Activated CD8-positive, alpha-beta T cell treated with anti-CD3 and anti-CD28 coated beads for 36 hours (primary cell): ENCODE measurements at places on chromosomes 13 and 19.

- DNase-seq, result no peak
These were observed 23.6 kb upstream of the POU2F2 start for GRCh38 chr19:42155796-42156195.

GRCh38 chr13:49972709-49973108 is 24.1 kb upstream of the TRIM13 start:
- DNase-seq, result no peak

GRCh38 chr13:98976338-98976737 is 1.5 kb downstream of the DOCK9 start:
- no peak for DNase-seq

- no peak for DNase-seq
These were observed 30.5 kb downstream of the MLLT1 start for GRCh38 chr19:6249296-6249695.

- DNase-seq, result no peak
These were observed 17.7 kb upstream of the DPY19L3 start for GRCh38 chr19:32387701-32388392.

- DNase-seq, result no peak
These were observed 384.8 kb downstream of the SLC7A1 start for GRCh38 chr13:29210676-29211075.

GRCh38 chr13:50115695-50116094 is 100.5 kb downstream of the KCNRG start:
- DNase-seq, result no peak

GRCh38 chr13:94236872-94237271 is 242.6 kb downstream of the DCT start:
- DNase-seq, result peak; percentile 15

DNA sequence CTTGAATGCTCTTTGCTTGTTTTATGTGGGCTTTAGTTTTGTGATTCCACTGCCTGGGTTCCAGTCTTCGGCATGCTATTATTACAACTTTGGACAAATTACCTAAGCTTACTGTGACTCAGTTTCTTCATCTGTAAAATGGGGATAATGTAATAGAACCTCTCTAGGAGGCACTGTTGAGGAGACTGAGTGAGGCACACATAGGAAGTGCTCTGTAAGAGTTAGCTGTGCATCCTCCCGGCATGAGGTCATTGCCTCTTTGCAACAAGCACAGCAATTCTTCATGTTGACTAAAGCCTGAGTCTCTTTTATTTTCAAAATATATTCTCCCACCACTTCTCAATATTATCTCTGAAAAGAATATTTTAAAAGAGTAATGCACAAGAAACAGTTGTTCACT is 227.4 kb downstream of the DLEU7 start:
- no peak for DNase-seq

DNA sequence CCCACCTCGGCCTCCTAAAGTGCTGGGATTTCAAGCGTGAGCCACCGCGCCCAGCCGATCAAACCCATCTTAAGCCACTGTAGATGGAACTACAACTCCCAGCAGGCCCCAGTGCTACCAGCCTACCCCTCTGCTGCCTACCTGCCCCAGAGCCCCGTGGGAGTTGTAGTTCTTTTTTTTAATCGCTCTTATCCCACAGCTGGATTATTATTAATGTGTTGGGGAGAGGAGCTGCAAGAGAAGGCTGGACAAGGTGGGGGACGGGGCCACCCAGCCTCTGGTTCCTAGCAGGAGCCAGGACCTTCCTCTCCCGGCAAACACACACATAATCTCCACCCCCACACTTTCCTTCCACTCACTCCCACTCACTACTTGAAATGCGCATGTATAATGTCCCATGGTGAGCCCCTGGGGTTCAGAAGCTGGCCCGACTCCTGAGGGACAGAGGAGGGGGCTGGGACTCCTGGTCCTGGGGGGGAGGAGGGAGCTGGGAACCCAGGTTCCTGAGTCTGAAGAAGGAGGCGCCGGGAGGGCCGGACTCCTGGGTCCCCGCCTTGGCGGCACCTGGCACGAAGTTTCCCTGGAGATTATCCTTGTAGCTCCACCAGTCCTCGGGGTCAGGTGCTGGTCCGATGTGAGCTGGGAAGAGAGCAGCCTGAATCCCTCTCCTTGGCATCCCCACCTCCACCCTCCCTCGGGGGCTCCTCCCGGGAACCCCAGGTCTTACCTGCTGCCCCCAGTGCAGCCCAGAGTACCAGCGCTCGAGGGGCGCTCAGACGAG is 958 bp downstream of the CA11 start:
- DNase-seq, result peak; percentile 91

- DNase-seq, result no peak
These were observed 46.5 kb upstream of the KPNA3 start for GRCh38 chr13:49838989-49839388.

DNA sequence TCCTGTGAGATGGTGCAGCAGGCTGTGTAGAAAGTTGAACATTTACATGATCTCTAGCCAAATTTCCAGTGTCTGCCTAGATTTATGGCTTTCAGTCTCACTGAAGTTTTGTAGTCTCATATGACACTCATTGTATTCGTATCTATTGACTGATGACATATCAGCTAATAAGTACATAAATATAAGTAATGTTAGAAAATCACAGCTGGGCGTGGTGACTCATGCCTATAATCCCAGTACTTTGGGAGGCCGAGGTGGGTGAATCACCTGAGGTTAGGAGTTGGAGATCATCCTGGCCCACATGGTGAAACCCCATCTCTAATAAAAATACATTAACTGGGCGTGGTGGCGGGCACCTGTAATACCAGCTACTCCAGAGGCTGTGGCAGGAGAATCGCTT is 54.7 kb upstream of the HTR2A start:
- DNase-seq, result no peak

DNA sequence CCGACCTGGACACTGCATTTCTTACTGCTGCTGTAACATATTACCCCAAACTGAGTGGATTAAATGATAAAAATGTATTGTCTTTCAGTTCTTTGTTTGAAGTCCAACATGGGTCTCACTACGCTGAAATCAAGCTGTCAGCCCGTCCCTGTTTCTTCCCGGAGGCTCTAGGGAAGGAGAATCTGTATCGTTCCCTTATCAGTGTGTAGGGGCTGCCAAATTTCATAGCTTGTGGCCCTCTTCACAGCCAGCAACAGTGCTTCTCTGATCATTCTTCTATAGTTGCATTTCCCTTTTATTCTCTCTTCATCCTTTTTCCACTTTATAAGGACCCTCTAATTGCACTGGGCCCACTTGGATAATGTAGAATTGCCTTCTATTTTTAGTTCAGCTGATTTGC is 10.1 kb downstream of the ZNF234 start:
- no peak for DNase-seq

DNA sequence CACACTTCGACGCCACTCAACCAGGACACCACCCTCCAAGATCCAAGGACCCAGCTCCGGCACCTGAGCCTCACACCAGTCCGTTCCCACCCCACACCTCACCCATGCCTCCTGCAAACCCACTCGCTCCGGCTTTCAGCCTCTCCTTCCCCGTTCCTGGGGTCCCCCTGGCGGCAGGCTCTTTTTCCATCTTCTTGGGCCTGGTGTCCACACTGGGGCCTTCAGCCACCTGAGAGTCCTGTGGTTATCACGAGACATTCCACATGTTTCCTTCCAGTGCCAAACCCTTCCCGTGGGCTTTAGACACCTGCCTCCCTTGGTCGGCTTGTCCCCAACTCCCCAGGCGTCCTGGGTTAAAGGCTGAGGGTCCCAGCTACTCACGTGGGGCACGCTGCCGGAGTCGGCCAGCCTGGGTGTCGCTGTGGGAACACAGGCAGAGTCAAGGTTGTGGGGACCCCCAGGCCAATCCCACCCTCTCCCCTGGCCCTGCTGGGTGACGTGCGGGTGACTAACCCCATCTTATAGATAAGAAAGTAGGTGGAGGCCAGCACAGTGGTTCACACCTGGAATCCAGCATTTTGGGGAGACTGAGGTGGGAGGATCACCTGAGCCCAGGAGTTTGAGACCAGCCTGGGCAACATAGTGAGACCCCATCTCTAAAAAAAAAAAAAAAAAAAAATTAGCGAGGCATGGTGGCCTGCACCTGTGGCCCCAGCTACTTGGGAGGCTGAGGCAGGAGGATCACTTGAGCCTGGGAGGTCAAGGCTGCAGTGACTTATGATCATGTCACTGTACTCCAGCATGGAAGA is 1.9 kb downstream of the JSRP1 start:
- DNase-seq, result no peak

GRCh38 chr19:14434543-14435319 is 1.6 kb downstream of the PKN1 start:
- DNase-seq, result peak; percentile 86

DNA sequence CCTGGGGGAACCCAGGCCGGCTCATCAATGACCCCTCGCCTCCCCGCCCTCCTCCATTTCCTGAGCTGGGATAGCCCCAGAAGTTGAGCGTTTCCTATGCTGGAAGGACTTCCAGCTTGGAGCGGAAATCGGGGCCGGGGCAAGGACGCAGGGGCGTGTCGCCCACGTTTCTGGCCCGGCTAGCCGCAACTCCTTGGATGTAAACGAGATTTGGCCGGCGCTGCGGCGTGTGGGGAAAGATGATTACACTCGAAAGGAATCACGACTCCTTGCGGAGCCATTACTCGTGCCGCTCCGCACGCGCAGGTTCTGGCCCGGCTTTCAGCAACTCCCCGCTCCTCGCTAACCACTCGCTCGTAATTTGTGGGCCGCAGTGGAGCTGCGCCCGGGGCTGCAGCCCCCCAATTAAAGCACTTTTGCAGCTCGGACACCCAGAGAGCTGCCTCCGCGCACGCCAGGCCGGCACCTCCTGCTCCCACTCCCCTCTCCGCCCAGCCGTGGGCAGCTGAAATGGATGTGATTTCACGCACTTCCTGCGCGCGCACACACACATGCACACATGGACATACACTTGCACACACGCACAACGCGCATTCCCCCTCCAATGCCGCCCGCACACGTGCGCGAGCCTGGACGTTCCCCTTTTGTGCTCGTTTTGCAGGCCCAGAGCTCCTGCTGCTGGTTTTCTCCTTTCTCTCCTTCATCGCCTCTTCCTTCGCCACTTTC is 15.7 kb downstream of the ZIC5 start:
- DNase-seq, result no peak

DNA sequence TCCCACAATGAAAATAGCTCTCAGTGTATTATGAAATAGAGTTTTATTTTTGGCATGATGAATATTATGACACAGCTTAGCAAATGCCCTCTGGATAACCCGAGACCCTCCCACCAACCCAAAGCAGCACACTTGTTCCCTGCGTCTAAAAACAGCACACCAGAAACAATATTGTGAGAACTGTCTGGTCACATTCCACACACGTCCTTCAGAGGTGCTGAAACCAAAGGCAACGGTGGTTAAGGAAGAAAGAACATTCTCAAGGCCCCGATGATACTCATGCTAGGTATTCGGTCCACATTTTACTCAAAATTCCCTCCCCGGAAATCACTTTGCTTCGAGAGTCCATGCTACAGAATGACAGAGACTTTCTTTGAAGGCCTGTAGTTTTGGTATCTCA is 156.7 kb downstream of the SLC7A1 start:
- no peak for DNase-seq

DNA sequence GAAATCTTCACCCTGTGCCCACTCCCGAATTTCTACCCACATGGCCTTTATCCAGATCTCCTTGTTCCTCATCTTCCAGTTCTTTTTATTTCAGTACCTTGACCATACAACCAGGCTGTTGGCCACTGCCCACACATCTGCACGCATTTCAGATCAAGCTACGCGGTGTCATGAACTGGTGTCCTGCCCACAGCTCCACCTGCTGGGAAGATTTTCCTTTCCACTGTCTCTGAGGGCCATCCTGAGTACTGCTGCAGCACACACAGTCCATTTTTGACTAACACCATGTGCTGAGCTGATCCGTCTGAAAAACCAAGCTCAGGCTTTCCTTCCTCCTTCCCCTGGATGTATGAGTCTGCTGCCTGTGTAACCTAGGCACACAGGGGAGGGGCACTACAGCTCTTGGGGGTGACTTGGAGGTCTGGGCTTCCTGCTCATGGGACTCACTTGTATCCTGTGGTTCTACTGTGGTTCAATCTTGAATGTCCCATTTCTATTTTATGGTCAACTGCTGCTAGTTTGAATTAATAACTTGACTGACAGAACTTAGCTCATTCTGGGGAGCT is 71.9 kb downstream of the WASF3 start:
- DNase-seq, result peak; percentile 4

GRCh38 chr13:49046002-49046401 is 70.3 kb downstream of the FNDC3A start:
- DNase-seq, result no peak

- no peak for DNase-seq
These were observed 204.1 kb upstream of the ZNF536 start for GRCh38 chr19:30167976-30168635.

GRCh38 chr13:71869274-71869673 is 2.3 kb upstream of the DACH1 start:
- DNase-seq, result no peak

GRCh38 chr13:110648146-110648819 is 32.9 kb downstream of the NAXD start:
- DNase-seq, result no peak

DNA sequence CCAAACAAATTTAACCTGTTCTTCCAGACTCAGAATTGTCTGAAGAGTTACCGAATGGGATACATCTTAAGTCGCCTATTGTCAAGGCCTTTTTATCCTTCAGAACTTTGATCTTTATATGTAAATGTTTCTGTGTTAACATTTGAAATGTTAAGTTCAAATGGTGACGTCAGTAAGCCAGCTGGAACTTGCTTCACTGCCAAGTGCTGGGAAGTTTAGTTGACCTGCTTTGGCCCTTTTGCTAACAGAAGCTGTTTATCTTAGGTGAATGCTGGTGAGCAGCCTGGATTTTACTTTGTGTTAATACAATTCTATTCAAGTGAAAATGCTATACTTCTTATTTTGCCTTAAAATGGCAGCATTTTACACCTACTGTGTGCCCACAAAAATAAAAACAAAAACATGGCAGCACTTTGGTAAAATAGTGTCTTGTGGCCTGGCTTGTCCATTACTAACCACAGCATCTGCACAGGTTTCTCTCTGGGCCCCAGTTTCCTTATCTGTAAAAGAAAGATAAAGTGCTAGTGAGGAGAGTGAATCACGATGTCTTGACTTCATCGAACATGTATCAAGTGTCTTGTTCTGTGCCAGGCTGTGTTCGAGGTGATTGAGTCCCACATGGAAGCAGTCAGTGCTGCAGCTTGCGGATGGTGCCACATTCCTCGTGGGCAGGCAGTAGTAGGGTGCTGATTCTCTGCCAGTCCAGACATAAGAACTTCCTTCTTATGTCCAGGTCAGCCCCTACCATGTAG is 2.2 kb downstream of the NAXD start:
- no peak for DNase-seq

- no peak for DNase-seq
These were observed 32.6 kb upstream of the MTIF3 start for GRCh38 chr13:27482983-27483382.

GRCh38 chr19:4175669-4175931 is 6.8 kb downstream of the SIRT6 start:
- DNase-seq, result no peak
